ENCODE measurements at places on chromosomes 5 and 9.

GRCh38 chr9:22446950-22447617 is 460 bp downstream of the DMRTA1 start:
- peak; percentile 29 for DNase-seq

GRCh38 chr5:171615705-171616640 is 169.6 kb upstream of the SMIM23 start:
- DNase-seq, result no peak

GRCh38 chr5:9957214-9957613 is 292.5 kb downstream of the ATPSCKMT start:
- DNase-seq, result no peak

- DNase-seq, result no peak
Observed at GRCh38 chr9:32456564-32456963, 69.4 kb downstream of the RIGI start.

- peak; percentile 78 for DNase-seq
Observed at GRCh38 chr9:13278368-13279246, 885 bp downstream of the MPDZ start.
